NCI-H524 (cell line): ENCODE measurements at places on chromosomes 3 and 15.

DNA sequence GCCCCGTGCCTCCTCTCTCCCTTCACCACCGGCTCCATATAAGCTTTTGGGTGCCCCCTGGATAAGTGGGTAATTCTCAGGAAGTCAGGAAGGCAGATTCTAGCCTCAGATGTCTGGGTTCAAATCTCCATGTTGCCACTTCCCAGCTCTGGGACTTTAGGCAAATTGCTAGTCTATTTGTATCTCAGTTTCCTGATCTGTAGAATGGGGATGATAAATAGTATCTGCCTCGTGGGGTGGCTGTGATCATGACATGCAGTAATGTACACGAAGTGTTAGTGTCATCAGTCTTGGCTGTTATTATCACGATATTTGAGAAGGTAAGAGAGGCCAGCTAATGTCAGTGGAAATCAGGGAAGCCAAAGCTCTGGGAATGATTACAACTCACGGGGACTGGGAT lies 43.3 kb downstream of the MUC4 start:
- DNase-seq: no peak

DNA sequence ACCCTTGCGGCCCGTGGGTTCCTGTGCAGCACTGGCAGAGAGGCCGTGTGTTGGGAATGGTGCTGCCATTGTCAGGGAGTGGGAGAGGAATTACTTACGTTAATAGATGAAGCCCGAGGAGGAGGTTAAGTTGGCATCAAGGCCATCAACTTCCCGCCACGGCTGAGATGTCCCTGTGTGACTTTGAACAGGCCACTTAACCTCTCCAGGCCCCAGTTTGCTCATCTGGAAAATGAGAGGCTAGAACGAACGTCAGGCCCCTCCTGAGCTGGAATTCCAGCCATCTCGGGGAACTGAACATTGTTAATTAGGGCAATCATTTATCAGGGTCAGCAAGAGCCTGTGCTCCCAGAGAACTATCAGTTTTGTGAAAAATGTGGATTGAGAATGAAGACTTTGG lies 91.4 kb upstream of the MYZAP start:
- DNase-seq: no peak

DNA sequence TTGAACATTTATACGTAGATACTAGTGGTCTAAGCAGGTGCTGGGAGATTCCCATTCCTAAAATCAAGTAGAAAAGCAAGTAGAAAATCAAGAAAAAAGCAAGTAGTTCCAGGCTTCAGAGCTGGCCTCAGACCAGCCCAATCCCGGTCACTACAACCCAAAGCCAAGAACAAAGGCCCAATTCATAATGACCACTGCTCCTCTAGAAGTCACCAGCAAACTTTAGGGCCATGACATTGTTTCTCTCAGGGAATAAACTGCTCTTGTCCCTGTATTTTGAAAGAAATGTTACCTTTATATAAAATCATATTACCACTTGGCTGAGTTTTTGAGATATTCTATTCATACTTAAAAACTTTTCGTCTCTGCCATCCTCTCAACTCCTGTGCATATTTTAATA lies 106.3 kb upstream of the IL12A start:
- DNase-seq: no peak

GRCh38 chr15:75193976-75194375 lies 7.7 kb upstream of the C15orf39 start:
- DNase-seq: no peak

- DNase-seq: no peak
Measured at GRCh38 chr3:56783644-56784447, 17.9 kb downstream of the ARHGEF3 start.

GRCh38 chr3:128841926-128842920 lies 37.2 kb upstream of the ACAD9 start:
- DNase-seq: no peak

GRCh38 chr3:77648664-77649063 lies 608.8 kb downstream of the ROBO2 start:
- no peak for DNase-seq

DNA sequence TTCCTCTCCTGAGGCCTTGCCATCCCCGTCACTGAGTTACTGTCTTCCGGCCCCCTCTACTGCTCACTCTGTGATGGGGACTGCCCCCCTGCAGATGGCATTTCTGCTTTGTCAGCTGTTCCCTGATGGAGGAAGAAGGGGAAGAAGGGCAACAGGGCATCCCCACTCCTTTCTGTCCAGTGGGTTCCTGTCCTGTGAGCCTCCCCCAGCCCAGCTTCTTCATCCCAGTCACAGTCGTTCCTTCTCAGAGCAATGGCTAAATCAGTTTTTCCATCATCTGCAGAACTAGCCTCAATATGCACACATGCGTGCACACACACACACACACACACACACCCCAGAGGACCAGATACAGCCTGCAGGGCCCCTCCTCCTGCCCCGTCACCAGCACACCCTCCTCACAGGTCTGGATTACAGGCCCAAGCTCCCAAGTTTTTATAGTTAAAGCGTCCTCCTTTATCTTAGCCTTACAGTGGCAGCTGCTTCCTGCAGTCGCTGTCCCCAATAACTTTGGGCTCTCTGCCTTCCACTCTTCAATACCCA lies 21.4 kb downstream of the ALDH1L1 start:
- no peak for DNase-seq

- DNase-seq: peak; percentile 64
Measured at GRCh38 chr3:33074217-33075067, 22.5 kb downstream of the GLB1 start.

DNA sequence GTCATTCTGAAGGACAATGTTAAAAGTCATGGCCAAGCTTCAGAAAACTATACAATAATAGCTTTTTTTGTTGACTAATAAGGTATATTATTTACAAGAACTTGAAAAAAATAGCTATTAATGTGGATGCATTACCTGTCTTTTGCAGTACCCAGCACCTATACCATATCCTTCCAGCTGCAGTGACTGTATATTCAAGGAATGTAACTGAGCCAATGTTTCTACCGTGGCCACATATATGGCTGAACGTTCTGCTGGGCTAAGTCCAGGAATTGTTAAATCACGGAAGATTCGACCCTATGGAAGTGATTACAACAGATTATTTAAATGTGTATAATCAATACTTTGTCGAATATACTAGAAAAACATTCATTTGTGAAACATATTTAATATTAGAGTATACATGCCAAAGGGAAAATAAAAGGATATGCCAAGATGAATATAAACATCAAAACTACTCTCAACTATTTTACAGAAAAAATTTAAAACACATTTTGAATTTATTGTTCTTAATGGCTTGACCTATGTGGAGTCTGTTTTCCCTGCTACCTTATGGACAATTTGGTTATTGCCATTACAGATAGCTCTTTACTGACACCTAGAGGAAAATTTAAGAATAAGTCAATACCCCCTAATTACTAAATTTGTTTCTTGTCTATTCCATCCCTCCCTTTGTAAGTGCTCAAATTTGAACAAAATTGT lies 17.6 kb downstream of the ACAD11 start:
- peak; percentile 18 for DNase-seq

- DNase-seq: no peak
Measured at GRCh38 chr15:63071288-63071909, 28.9 kb downstream of the TPM1 start.

- DNase-seq: no peak
Measured at GRCh38 chr3:159843840-159844730, 144.6 kb upstream of the IL12A start.

DNA sequence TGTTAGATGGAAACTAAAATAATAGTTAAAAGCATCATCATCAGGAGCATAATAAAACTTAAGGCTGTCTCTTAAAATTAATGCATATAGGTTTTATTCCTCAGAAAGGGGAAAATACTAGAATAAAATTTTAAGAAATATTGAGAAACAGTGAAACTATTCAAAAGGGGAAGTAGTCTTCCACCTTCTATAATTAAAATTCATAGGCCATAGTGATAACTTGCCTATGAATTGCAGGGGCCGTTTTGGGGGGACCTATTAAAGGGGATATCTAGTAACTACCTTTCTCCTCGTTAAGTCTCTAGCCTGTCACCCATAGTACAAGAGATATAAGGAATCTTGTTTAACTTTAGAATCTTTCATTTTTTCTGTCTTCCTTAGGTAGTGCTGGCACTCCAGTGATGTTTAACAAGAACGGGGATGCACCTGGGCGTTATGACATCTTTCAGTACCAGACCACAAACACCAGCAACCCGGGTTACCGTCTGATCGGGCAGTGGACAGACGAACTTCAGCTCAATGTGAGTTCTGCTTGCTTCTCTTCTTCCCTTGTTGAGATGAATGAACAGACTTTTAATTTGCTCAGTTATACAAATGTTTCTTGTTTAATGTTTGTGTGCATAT lies 600.4 kb downstream of the GRM7 start:
- no peak for DNase-seq

- DNase-seq: no peak
Measured at GRCh38 chr3:154095832-154096421, 25.3 kb upstream of the ARHGEF26 start.

DNA sequence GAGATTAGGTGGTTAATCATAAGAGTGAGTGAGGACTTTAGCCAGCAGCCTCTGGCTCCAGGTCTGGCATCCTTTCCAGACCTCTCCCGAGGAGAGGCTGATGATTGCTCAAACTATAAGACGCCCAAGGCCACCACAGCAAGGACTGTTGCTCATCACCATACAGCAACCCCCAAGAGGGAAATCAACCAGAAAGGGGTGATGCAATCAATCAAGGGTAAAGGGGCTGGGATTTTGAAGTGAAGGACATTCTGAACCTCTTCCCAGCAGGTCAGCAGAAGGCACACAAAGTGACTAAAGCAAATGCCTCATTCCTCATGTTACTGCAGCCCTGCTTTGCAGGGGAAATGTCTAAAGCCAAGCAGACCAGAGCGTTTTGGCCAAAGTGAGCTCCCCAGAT lies 247.3 kb upstream of the IGF1R start:
- no peak for DNase-seq

GRCh38 chr3:116741467-116741866 lies 31.9 kb downstream of the TUSC7 start:
- no peak for DNase-seq

DNA sequence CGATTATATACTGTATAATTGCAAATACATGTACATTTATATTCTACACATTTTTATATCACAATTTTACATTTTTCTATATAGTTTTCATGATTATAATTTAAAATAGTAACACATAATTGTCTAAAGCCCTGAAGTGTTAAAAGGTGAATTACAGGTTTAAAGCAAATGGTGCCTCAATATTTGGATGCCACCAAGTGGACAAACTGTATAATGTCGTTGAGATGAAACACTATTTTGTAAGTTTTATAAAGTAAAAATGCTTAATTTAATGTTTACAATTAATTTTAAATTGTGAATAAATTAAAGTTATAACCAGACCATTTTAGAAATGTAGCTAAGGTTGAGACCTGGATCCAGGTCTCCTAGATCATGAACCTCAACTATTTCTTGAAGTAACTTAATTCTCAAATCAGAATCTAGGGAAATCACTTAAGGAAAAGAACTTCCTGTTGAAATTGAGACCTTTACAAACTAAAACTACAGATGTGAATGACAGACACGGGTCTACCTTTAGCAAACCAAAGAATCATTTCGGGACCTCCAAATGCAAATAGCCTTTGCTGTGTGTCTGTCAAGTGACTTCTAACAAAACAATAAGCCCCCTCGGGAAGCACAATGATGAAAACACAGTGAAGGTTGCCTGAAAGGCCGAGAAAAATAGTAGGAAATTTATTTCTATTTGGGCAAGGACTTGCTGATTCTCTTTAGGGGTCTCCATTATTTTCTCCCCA lies 37.8 kb downstream of the EHHADH start:
- peak; percentile 27 for DNase-seq

GRCh38 chr3:158663246-158663645 lies 9.2 kb downstream of the LXN start:
- no peak for DNase-seq

DNA sequence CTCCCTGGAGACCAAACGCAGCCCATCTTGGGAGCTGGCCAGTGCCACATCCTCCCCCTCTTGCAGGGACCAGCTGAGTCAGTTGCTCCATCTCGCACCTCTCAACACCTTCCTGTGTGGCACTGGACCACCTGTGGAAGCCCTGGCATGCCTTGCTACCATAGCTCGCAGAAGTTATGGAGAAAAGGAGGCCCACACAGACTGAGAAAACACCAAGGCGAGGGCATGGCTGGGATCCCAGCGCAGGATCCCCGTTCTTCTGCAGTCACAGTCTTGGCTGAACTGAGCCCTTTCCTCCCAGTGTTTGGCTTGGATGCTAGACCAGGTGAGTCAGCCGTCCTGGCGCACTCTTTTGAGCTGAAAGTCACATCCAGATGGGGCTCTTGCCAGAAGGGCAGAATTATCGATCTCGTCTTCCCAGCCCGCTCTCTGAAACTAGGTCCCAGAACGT lies 46.9 kb downstream of the CHRD start:
- no peak for DNase-seq

DNA sequence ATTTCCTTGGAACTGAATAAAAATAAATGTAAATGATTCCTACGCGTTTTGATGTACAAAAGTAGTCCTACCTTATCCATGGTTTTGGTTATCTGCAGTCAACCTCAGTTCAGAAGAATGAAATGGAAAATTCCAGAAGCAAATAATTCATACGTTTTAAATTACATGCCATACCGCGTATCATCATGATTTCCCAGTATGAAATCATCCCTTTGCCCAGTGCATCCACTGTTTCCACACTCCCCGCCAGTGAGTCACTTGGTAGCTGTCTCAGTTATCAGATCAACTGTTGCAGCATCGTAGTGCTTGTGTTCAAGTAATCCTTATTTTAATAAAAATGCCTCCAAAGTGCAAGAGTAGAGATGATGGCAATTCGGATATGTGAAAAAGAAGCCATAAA lies 9.1 kb upstream of the MFSD1 start:
- DNase-seq: no peak

DNA sequence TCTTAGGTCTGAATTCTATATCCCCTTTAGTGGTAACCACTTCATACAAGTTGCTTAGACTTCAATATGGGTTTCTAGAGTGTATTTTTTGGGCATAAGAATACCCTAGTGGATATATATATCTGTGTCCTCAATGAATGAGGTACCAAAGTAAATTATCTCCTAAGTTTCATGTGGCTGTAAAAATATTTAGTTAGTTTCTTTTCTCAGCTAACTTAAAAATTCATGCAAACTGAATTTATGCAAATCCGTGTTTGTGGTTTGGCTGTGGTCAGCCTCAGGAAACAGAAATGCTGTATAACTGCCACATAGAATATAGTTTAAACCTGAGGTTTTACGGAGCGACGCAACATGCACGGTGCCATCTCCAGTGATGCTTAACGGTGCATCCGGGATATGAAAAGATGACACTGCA lies 80.3 kb downstream of the PEX5L start:
- DNase-seq: no peak
